ENCODE measurements at places on chromosomes 12 and 14.
A peak's percentile ranks its signal among the peaks of the same experiment; 100 is the strongest.

- no peak for DNase-seq
Measured at GRCh38 chr12:108679106-108679681, 45.5 kb upstream of the SELPLG start.

DNA sequence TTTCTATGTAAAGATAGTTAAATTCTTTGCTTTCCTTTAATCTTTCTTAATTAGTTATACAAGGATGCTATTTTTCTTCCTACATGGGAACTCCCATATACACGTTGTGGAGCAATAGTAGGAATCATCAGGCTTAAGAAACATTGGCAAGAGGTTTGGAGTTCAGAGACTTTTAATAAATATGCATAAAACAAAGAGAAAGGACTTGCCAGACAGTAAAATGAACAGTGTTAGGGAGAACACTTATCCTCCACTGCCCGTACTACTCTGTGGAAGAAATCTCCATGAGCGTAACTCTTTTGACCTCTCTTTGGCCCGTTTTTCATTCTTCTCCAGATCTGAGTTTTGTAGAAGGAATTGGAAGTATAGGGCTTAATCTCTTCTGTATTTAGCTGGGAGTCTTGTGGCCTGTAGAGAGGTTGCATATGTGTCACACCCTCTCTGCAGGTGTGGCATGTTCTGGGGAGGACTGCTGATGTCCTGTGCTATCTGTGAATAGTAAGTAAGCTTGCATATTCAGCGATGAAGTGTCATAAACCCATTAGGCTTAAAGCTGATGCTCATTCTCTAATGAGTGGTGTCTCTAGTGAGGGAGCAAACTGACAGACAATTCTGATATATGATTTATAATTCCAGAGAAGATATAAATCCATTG is 455.4 kb upstream of the FAR2 start:
- no peak for DNase-seq

DNA sequence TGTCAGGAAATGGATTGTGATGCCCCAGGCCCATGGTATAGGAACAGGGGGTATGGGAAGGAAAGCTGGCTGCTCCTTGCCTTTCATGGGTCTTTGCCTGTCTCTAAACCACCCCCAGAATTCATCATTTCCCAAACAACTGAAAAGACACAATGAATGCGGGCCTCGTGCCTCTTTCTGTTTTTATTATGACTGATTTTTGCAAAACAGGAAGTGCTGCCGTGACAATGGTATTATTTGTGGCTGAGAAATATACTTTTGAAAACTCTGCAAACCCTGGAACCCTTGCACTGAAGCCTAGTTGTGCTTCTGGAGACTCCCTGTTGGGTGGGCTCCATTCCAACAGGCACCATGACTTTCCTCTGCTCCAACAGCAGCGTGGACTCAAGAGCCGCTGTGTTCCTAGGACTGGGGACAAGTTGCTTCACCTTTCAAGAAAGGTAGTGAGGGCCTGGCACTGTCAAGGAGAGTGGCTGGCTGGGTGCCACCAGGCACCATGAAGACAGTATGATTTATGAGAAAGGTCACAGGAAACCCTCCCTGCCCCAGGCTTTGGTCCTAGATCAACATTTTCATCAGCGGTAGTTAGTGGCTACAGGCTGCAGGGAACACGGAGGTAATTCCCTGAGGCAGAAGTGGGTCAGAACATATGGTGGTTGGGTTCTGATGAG is 4.8 kb upstream of the DGLUCY start:
- DNase-seq: peak; percentile 1

GRCh38 chr14:62897771-62898170 is 147.5 kb downstream of the KCNH5 start:
- no peak for DNase-seq

DNA sequence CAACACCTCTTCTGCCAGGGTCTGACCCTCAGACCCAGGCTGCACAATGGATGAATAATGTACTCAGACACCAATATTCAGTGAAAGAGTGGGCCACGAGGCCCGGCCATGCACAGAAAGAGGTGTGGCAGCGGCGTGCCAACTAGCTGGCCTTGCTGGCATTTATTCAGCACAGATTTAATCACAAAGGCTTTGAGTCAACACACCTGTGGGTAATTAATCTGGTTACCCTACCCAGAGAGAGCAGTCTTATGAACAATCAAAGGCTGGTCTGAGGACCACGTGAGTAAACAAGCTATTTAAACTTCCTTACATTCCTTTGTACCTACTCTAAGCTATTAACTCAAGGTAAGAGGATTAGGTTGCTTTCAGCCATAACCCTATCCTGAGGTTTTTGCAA is 324.8 kb downstream of the C12orf50 start:
- DNase-seq: no peak

- no peak for DNase-seq
Measured at GRCh38 chr12:102095677-102096263, 24.1 kb downstream of the NUP37 start.

Measured in activated CD4-positive, alpha-beta T cell treated with anti-CD3 and anti-CD28 coated beads for 24 hours (primary cell).